ENCODE measurements at places on chromosomes 1 and 21. TPM values are rescaled to one million over a fixed set of nuclear protein-coding genes. Genes with fewer than 3 reads are reported as not detected.

DNA sequence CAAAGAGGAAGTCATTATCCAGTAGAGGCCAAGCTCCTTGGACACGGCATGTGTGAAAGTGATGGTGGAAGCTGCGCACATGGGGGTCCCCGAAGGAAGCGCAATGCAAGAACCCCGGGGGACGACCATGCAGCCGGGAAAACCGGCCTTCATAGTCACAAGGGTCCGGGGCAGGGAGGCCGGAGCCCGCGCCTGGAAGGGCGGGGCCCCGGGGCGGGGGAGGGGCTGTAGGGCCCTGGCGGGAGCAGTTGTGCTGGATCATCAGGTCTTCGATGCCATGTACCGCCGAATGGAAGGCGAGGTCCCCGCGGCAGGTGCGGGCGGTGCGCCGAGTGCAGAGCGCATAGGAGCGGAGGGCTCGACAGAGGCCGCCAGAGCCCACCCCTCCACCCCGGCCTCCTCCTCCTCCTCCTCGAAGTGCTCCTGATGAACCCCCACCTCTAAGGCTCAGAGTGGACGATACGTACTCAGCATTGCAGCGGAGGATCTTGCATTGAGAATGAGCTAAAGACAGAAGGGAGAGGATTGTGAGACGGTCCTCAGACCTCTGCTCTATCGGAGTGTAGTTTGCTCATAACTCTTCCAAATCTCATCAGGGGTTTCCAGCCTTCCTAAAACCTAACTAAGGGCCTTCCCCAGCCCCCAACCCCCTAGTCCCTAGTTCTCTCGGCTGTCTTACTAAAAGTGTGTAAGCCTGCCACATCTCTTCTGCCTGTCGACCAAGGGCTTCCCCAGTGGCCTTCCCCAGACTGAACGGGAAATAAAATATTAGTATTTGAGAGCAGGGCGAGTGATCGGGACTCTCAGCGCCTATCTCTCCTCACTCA lies 2.1 kb downstream of the HJV start:
- no peak for DNase-seq

- DNase-seq: no peak
Observed at GRCh38 chr21:31448496-31448895, 104.4 kb upstream of the TIAM1 start.

DNA sequence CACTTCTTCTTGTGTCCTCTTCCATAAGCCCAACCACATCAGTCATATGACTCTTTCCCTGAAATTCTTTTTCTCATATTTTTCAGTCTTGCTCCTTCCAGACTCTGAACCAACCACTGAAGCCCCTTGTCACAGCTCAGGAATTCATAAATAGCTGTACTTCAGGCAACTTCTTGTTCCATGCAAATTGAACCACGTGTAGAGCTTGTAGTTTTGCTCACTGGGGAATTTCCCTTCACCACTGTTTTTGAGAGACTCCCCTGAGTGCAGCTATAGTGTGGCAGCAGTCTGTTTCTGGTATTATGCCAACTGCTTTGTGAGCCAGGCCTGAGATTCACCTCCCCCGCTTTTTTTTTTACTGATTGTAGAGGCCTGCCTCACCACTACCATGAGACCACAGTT lies 150.3 kb upstream of the SPAG17 start:
- DNase-seq: no peak

- no peak for DNase-seq
Observed at GRCh38 chr21:45436351-45437065, 31.5 kb downstream of the COL18A1 start.

GRCh38 chr1:116820369-116820768 lies 66.1 kb downstream of the CD2 start:
- DNase-seq: no peak

- DNase-seq: no peak
Observed at GRCh38 chr1:32100807-32101708, 6.8 kb upstream of the KPNA6 start.

GRCh38 chr1:200530623-200531261 lies 89.8 kb downstream of the KIF14 start:
- no peak for DNase-seq

- no peak for DNase-seq
Observed at GRCh38 chr1:38497921-38498656, 361.5 kb downstream of the RRAGC start.

Gene OR2L2
- total RNA-seq: not detected

Gene KIRREL1
- 10.9 TPM for total RNA-seq

All from cardiac septum (tissue), 1 donor.